Stimulated activated naive CD8-positive, alpha-beta T cell treated with anti-CD3 and anti-CD28 coated beads, Interleukin-15, amount 100 ng/mL, for 72 hours (primary cell): ENCODE measurements at places on chromosomes 3 and 15.

DNA sequence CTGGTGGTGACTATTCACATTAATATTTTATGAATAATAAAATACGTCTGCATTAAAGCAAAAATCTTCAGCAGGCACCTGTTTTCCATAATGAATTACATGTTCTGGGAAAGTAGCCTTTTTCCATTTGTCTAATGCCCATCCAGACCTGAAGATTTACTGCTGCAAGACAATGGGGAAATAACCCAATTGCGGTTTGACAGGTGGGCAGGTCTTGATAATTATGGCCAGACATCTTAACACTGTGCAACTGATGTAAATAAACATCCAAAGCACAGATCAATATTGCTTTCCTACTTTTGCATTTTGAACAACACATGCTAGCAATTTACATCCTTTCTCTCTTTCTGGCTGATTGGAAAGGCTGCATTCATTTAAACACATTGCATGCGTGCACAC is 173.9 kb downstream of the MEIS2 start:
- no peak for DNase-seq

- no peak for DNase-seq
Observed at GRCh38 chr3:194472290-194472920, 14.4 kb downstream of the ATP13A3 start.

- no peak for DNase-seq
Observed at GRCh38 chr15:67175643-67176071, 78.8 kb downstream of the AAGAB start.

DNA sequence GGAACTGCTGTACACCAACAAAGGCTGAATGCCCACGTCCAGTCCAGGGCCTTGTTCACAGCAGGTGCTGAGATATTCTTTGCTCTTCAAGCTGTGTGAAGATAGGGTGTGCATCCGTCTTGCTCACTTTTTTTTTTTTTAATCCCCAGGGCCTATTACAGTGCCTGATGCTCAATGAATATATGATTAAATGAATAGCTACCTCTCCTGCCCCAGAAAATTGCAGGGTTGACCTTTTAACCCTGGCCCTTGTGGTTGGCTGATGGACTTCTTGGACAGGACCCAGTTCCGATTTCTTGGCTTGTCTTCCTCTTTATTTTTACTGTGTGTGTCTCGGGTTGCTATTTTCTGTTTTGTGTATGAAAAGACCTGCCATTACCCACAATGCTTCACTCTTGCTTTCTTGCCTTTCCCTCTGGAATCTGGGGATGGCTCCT is 2.9 kb upstream of the FYTTD1 start:
- DNase-seq, result no peak

DNA sequence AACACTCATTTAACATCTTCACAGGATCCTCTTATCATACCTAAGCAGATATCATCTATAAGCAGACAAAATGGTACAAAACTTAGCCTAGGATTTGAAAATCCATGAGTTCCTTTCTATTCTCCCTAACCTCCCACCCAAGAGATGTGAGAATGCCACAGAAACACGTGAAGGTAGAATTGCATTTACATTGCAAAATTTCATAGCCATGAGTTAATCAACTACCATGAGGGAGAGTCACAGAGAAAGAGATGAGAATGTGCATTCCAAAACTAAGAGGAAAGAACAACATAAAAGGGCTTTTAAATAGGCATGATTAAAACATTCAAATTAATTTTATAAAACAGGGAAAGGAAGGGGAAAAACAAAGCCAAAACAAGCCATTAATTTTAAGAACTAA is 806.2 kb downstream of the NTRK3 start:
- no peak for DNase-seq

- DNase-seq, result no peak
Observed at GRCh38 chr3:59538753-59539432, 489.1 kb upstream of the CFAP20DC start.

- DNase-seq, result no peak
Observed at GRCh38 chr15:70099967-70100473, 2.3 kb upstream of the TLE3 start.

- no peak for DNase-seq
Observed at GRCh38 chr15:48865370-48866079, 12.4 kb upstream of the EID1 start.

GRCh38 chr15:71629781-71630474 is 180.4 kb upstream of the NR2E3 start:
- DNase-seq, result no peak

GRCh38 chr3:49484471-49484870 is 14.4 kb downstream of the DAG1 start:
- no peak for DNase-seq

DNA sequence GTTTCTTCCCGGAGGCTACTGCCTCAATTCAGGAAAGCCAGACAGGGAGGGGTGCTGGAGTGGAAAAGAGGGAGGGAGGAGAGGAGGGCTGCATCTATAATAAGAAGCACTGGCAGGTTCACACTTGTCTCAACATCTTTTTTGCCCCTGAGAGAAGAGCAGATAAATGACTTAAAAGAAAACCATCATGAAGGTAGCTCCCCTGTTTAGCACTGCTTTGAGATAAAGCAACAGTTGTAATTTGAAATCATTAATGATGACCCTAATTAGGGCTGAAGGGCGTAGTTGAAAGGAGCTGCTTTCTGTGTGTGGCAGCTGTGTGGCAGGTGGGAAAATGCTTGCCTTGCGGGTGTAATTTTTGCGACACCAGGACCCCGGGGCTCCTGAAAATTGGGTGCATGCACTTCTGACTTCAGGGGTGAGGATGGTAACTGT is 222.8 kb upstream of the IL12A start:
- DNase-seq, result no peak

DNA sequence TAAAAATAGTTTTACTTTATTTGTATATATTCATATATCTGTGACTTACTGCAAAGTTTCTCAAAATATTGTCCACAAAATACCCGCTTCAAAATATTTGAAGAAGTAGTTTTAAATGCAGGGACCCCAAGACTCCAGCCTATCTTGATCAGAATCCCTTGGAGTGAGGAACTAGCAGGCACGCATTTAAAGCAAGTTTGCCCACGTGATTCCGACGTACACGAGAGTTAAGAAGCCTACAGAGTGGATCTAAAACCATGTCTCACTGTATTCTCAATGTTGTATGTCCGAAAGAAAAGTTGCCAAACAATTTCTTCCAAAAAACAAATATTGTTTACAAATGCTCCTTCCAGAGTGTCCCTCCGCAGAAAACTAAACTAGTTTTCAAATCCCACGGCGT is 1.7 kb downstream of the GABRB3 start:
- no peak for DNase-seq

DNA sequence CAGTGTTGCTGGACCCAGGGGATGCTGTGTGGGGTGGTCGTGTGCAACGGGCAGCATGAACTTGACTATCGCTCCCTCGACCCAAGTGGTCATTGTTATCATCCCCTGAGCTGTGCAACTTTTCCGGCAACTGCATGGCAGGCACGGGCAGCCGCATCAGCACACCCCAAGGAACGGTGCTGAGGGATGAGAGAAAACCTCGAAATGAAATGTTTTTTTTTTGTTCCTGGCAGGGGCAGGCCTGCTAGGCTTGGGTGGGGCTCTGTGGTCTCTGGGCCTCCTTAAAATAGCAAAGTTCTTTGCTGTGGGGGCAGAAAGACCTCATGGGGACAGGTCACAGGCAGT is 51.4 kb downstream of the CORO2B start:
- DNase-seq, result no peak

DNA sequence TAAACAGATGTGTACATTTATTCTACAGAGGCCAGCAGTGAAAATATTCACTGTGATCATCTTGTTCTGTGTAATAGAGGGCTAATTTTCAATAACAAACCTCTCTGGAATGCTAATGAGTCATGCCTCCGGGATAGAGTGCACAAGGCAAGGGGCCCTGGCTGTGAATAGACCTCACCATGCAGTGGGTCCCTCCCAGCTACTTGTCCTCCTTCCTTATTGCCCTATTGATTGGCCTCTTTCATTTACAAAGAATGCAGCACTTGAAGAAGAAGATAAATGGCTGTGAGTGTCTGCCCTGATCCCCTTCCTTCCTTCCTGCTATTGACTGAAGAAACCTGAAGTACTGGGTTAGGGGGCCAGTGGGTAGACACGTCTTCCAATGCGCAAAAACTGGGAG is 436.3 kb downstream of the WDR72 start:
- no peak for DNase-seq

- no peak for DNase-seq
Observed at GRCh38 chr3:15007681-15008141, 57.4 kb downstream of the MRPS25 start.

- DNase-seq, result no peak
Observed at GRCh38 chr15:31278061-31278445, 48.6 kb upstream of the KLF13 start.

- DNase-seq, result no peak
Observed at GRCh38 chr3:116841003-116841735, 131.6 kb downstream of the TUSC7 start.

- no peak for DNase-seq
Observed at GRCh38 chr3:60461267-60461666, 790.0 kb downstream of the FHIT start.

- DNase-seq, result no peak
Observed at GRCh38 chr15:39501366-39502081, 79.4 kb upstream of the THBS1 start.

GRCh38 chr3:184769382-184770170 is 42.4 kb upstream of the VPS8 start:
- DNase-seq, result no peak
